ENCODE measurements at places on chromosomes 5 and 9. TPM values are rescaled to one million over a fixed set of nuclear protein-coding genes. Genes with fewer than 3 reads are reported as not detected.

Gene PCDHGA5
- 0.92 TPM for total RNA-seq

Gene PCDHB7
- 0.89 TPM for total RNA-seq

Gene GRXCR2
- total RNA-seq = not detected

Gene COX7C
- total RNA-seq = 144 TPM

Gene OR13F1
- not detected for total RNA-seq

Gene PCDHB1
- not detected for total RNA-seq

Gene ZNG1F
- 5.0 TPM for total RNA-seq

Gene PCDH12
- total RNA-seq = under 0.01 TPM
